ENCODE measurements at places on chromosomes 12 and 14.

DNA sequence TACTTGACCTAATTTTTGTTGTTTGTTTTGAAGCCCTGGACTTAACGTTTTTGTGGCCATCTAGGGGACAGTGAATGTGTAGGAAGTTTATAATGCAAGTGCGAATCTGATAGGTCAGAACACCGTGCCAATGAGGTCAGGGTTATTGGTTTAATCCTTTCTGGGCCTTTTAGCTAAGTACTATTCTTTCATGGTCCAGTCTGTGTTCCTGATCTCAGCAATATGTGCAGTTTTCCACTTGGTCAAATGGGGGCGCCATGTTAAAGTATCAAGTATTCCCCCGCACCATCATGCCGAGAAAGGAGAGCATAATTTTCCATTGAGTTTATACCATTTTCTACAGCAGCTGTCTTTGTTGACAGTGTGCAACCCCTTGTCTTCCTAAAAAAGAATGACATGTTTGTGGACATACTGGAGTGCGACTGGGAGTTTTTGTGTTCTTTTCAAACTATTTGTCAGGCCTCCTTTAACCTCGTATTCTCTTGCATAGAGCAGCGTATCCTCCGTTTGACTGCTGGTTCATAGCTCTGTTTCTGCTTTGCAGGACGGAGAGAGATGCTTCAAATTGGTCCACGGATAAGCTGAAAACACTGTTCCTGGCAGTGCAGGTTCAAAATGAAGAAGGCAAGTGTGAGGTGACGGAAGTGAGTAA is 1.3 kb downstream of the AHSA1 start:
- DNase-seq, result peak; percentile 58

GRCh38 chr12:71865166-71865713 is 25.7 kb downstream of the TBC1D15 start:
- DNase-seq, result no peak

DNA sequence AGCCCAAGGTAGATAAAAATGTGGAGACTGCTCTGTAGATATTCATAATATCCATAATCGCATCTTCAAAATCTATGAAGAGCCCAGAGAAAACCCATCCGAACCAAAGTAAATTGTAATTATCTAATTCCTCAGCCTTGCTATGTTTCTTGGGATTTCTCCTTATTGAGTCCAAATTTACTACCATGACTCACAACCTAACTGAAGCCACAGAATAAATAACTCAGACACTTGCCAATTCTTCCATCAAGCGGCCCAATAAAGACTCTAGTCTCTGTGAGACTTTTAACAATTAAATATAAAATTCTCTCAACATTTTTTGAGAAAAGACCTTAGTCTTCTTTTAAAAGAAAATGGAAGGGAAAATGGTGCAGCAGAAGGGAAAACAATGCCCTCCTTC is 409.8 kb downstream of the DAD1 start:
- no peak for DNase-seq

GRCh38 chr12:103865151-103865730 is 24.2 kb upstream of the NT5DC3 start:
- no peak for DNase-seq

GRCh38 chr12:121613462-121613861 is 12.9 kb upstream of the ORAI1 start:
- no peak for DNase-seq

DNA sequence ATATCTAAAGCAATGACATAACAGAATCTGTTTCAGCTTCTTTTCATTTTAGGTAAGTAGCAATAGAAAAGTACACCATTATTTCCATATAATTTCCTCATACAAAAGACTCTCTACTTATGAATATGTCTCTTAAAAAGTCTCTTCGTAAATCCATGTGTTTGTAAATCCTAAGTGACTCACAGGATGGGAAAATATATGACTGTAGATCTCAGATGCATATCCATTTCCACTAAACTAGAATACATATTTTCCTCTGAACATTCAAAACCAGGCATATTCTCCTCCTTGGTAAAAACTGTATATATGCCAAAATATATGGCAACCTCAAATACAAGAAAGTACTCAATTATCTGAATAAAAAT is 93.6 kb downstream of the TXNDC16 start:
- no peak for DNase-seq

GRCh38 chr12:111469401-111469800 is 63.7 kb downstream of the SH2B3 start:
- DNase-seq, result no peak

DNA sequence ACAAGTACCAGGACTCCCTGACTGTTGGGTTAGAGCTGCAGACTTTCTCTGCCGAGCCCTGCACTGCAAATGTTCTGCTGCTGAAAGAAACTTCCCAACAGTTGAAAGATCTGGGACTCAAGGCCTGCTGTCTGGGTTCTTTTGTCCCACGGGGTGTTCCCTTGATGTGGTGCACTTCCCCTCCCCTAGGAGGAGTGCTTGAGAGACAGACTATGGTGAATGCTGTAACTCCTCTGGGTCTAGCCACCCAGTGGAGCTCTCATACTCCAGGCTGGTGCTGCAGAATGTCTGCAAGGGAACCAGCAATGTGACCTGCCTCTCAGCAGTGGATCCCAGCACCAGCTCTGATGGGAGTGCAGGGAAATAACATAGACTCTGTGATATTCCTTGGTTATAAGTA is 129.2 kb upstream of the SLCO1B1 start:
- no peak for DNase-seq

GRCh38 chr12:62971769-62972525 is 37.0 kb upstream of the PPM1H start:
- DNase-seq, result no peak

DNA sequence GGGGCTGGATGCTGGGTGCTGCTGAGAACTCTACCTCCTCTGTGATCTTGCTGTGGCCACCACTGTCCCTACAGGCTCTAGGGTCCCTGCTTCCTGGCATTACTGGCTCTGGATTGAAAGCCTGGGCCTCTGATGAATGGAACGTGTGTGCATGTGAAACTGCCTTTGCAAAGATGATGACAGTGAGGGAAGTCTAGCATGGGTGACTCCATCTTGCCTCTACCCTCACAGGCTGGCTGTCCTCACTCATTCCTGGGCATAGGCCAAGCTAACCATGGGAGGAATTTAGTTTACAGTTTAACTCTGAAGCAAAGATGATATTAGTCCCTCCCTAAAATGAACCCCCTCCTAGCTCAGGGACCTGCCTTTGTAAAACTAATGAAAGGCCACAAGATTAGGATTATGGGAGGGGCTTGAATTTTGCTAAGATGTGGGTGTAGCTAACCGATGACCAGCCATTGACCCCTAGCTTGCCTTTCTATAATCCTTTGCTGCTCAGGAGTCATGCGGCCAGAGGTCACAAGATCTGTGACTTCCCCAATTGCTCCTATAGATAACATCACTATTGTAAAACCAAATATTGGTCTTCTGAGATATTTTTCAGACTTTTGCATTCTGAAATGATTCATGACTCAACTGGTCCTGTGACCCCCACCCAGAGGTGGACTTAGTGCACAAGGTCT is 2.2 kb upstream of the C1S start:
- DNase-seq, result no peak

DNA sequence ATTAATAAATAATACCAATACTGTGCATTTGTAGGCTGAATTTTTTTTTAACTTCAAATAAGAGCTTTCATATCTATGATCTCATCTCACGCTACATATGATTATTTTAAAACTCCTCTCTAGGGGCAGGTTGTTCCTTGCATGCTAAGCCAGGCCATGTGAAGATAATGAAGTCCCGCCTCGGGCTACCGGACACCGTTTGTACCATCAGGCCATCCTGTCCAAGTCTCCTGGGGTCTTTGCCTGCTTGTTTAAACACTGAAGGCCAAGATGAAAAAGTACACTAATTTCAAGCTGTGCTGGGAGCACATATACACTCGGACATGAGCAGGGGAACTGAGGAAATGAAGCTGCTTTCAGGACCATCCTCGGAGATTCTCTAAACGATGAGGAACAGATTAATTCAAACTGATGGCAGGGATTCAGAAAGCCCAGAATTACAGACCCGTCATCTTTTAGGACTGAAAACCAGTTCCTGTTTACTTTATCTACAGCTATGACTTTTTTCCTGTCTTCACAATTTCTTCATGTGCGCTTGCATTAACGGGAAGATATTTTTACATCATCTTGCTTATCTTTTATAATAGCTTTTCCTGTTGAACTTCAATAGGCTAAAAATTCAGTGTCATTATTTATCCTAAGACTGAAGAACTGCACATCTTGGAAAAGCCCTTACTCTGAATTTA is 6.3 kb upstream of the ABHD12B start:
- DNase-seq, result no peak

DNA sequence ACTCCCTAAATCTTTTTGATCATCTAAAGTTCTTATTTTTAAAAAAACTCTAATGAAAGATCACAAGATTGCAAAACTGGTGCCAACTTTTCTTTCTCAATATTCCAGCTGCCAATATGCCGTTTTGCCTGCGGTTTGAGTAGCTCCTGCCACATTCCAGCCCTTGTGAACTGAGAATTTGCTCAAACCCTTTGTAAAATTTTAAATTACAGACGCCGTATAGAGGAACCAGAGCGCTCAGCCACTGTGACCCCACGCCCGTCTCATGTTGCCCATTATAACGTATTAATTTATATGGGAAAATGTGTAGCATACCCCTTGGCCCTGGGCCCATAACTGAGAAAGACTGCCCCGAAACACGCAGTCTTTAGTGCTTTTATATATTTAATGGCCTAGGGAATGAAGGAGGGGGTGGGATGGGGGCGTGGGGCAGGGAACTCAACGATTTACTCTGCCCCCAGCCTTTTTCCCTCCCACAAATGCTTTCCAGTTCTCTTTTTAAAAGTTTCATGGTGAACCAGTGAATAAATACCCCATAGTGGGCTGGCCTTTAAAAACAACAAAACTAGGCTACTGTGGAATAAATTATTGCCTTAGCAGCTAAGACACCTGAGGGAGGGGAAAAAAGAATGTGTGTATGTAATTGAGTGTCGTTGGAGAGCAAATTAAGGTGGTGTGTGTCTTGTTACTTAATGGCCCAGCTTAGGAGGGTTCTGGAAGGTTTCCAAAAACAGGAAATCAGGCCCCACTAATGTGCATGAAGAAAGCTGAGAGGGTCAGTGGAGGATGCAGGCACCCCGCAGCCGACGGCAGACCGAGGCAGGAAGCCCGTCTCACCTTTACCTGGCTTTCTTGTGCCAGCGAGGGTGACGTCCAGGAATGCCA is 45.7 kb upstream of the RFLNA start:
- DNase-seq, result no peak

DNA sequence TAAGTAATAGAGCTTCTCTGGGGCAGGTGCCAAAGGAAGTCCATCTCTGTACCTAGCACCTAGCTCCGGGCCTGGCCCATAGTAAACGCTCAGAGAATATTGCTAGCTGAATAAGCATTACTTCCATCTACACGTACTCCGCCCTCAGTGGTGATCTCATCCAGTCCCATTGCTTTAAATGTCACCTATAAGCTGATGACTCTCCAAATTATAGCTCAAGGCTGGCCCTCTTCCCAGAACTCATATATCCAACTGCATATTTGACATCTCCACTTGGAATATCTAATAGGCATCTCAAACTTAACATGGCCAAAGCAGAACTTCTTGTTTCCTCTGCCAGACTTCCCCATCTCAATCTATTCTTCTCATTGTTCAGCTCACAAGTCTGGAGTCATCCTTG is 6.9 kb upstream of the DYNLL1 start:
- no peak for DNase-seq

DNA sequence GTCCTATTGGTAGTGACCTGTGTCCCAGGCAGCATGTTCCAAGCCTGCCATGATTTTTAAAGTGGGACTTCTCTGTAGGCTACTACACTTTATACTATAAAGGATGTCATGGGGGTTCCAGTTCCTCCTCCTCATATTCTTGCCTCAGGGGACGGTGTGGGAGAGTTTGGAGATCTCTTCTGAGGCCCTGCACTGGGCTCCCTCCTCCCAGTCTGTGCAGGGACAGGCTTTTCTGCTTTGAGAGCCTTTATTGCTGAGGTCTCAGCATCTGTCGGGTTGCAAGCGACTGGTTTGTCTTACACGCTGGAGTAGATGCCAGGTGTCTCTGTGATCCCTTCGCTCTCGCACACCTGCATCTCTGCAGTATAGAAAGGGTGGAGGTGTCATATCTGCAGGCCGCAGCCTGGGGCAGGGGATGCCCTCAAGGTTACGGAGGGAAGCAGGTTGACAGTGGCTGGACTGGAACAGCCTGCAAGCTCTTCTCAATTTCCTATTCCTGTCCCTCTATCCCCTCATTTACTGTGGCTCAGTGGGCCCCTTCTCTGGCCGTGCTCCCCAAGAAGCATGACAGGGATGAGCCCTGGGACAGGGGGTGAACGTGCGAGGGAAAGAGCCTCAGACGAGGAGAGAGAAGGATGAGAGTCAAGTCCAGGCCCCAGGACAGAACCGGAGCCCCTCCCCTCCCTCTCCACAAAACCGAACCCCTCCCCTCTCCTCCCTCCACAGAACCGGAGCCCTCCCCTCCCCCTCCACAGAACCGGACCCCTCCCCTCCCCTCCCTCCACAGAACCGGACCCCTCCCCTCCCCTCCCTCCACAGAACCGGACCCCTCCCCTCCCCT is 51.3 kb downstream of the SLC6A12 start:
- no peak for DNase-seq

DNA sequence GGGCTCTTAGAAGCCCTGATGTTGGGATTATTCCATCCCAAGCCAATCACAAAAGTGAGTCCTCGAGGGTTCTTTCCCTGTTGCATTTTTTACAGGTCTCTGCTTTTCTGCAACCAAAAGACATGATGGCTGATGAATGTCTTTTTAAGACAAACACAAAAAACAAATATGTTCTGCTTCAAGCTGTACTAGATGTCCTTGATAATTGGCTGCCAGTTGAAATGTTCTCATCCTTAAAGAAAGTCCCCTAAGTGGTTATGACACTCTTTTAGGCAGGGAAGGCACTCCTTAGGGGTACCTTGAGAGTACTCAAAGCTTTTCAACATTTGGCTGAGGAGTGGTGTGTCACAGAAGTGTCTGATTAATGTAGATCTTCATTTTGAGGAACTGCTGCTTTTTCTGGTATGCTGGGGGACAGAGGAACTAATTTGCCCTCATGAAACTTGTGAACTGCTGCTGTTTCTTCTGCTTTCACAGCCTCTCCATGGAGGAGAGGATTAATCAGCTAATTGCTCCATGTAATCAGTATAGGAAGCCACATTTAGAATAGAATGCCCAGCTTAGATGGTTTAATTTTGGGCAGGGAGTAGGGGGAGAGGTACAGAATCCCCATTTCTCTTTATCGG is 22.8 kb upstream of the IGF1 start:
- DNase-seq, result no peak

- no peak for DNase-seq
These were observed 174.6 kb upstream of the C14orf180 start for GRCh38 chr14:104404922-104405321.

GRCh38 chr12:69595689-69596088 is 10.4 kb downstream of the CCT2 start:
- DNase-seq, result no peak

All from NCI-H460 (cell line).